ENCODE measurements at places on chromosomes 1 and 21.

DNA sequence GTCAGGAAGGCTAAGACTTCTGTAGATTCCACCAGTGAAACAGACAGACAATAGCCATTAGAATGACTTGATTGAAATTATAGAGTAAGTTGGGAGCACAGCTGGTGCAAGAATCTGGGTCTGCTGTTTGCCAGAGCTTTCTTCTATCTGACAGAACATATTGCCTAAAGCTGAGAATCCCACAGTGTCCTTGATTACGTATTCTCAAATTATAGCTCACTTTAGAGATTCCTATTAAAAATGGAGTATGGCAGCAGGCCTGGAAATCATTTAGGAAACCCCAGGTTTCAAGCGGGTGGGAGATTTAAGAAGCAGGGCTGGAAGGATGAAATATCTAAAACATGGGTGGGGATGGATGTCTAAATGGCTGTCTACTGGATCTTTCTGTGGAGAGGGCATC is 639.7 kb upstream of the CXADR start:
- no peak for DNase-seq

GRCh38 chr21:33124889-33125288 is 54.9 kb downstream of the OLIG1 start:
- no peak for DNase-seq

GRCh38 chr1:64917328-64917861 is 49.0 kb downstream of the JAK1 start:
- no peak for DNase-seq

- DNase-seq, result no peak
Observed at GRCh38 chr1:234565132-234565531, 44.8 kb downstream of the IRF2BP2 start.

DNA sequence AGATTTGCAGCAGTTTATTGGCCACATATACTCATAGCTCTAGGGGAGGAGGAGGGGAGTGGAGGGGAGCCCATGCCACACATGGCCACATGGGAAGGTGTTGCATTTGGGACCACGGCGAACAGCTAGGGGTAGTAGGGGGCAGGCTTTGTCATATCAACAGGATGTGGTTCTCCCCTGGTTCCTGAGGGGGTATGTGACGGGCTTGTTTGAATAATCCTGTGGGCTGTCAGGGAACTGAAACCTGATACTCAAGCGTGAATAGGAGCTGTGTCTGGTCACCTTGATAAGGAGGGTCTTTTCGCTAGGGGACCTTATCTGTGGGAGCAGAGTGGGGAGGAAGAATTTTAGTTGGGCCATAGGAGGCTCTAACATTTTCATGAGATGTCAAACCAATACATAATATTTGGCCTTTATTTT is 264.7 kb downstream of the CTH start:
- DNase-seq, result no peak

DNA sequence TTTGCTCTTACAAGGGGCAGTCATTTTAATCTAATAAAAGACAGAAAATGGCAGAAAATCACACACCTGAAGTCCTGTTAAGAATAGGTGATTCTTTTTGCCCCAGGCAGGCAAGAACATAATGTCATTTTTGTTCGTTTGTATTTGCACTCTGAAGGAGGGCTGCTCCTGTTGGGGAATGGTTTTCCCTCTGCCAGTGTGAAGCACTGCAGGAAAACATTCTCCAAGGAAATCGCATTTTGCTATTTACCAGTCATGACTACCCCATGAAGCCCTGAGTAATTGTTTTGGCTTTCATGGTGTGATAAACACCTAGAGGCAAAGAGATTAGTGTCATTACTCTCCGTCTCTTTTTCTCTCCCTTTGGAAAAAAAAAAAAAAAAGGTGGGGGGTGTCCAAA is 345.5 kb downstream of the NTNG1 start:
- DNase-seq, result no peak

GRCh38 chr1:61173118-61173517 is 90.8 kb downstream of the NFIA start:
- no peak for DNase-seq

DNA sequence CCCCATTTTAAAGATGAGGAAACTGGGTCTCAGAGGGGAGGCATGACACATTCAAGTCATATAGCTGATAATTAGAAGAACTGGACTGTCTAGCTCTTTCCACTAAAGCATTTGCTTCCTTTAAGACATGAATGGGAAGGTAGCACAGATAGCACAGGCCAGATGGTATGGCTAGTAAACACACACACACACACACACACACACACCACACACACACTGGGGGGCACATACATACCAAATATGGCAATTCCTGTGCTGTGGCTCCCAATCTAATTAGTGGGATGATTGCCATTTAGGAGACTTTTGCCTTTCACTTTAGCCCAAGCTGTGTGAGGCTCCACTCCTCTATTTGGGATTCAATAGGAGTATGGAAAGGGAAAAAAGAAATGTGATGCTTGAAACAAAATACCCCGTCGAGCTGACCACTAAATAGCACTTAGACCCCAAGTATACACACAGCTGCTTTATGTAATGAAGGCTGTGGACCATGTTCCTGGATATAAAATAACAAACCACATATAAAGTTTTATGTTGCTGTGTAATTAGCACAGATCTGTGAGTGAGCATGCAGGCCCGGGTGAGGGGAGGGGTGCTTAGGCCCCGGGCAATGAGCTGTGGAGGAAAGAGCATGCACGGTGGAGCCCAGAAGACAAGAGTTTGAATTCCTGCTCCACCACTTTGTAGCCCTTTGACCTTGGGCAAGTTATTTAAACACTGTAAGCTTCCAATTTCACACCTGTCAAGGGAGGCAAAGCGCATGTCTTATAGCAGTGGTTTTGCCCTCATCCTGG is 6.8 kb upstream of the TRABD2B start:
- no peak for DNase-seq

GRCh38 chr1:38735651-38736161 is 123.9 kb downstream of the RRAGC start:
- DNase-seq, result no peak

DNA sequence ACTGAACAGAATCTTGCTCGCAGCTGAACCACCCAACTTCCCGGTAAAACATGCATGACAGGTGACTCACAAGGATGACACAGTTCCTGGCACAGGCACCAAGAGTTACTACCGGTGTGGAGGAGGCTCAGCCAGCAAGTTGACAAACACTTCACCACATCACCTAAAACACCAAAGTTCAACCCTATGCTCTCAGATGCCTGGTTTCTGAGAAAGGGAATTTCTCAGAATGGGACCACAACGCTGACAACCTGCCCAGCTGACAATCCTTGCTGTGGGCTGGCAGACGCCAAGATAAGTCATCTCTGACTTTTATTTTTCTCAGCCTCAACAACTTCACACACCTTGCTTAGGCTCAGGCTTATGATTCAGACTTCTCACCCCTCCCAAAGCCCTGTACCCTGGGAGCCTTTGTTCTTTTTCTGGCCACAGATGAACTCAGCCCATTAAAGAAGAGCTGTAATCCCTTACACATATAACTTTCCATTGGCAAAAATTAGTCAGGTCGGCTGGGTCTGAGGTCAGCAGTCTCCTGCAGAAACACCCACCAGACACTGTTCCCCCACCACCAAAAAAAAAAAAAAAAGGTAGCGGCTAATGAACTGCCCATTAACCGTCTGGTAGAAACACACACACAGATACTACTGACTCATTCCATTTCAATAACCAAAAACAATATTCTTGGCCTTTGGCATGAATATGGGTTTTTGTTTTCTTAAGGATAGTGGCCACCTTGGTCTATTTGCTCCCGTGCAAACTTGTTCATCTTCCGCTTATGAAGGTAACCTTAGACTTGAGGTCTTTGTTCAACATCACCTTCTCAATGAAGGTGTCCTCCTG is 10.8 kb upstream of the TIAM1 start:
- DNase-seq, result peak; percentile 34

DNA sequence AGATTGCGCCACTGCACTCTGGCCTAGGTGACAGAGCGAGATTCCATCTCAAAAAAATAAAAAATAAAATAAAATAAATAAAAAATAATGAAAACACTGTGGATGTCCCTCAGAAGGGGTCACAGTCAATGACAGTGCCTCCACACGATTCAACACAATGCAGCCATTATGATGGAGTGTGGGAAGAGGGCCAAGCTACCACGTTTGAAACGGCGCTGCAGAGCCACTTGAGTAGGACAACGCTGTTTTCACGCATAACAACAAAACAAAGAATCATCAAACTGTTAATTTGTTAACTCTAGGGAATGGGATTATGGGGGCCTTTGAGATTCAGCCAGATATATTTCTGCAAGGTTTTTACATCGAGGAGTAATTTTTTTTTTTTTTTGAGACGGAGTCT is 36.5 kb downstream of the NKAIN1 start:
- no peak for DNase-seq

DNA sequence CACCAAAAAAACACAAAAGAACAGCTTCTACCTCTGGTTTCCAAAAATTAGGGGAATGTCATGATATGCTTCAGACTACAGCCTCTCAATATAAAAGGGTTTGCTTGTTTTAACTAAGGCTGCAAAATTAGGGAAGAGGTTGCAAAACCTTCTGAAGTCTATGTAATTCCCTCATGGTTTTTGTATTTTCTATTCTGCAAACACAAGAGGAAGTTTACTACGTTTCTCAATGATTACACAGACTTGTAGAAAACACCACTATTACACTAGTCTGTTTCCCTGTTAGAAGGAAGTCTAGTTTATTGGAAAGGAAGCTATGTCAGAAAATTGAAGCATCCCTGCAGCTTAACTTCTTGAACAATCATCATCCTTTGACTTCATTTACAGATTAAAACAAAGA is 229.7 kb upstream of the FMN2 start:
- DNase-seq, result no peak

DNA sequence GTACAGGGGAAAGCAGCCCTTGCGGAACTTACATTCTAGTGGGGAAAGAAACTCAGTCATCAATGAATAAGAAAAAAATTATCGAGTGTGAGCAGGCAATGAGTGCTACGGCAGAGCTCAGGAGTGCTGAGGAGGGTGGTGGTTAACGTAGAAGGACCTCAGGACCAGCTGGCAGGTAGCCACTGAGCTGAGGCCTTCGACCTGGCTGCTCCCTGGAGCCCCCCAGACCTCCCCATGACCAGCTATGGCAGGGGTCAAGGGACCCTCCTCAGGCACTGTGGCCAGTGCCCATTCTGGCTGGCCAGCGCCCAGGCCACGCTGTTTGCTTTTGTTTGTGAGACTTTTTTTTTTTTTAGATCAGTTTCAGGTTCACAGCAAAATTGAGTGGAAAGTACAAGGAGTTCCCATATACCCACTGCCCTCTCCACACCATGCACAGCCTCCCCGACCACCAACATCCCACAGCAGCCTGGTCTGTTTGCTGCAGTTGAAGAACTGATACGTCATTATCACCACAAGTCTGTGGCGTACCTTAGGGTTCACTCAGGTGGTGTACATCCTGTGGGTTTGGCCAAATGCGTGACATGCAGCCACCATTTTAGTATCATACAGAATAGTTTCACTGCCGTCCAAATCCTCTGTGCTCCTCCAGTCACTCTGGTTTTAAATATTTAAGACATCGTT is 11.8 kb upstream of the TTC22 start:
- DNase-seq, result no peak

- DNase-seq, result peak; percentile 90
Observed at GRCh38 chr1:156500793-156501506, 375 bp upstream of the MEF2D start.
